Aorta (tissue), 5 donors: ENCODE measurements at places on chromosomes 2 and 18. TPM values are rescaled to one million over a fixed set of nuclear protein-coding genes. Genes with fewer than 3 reads are reported as not detected.

DNA sequence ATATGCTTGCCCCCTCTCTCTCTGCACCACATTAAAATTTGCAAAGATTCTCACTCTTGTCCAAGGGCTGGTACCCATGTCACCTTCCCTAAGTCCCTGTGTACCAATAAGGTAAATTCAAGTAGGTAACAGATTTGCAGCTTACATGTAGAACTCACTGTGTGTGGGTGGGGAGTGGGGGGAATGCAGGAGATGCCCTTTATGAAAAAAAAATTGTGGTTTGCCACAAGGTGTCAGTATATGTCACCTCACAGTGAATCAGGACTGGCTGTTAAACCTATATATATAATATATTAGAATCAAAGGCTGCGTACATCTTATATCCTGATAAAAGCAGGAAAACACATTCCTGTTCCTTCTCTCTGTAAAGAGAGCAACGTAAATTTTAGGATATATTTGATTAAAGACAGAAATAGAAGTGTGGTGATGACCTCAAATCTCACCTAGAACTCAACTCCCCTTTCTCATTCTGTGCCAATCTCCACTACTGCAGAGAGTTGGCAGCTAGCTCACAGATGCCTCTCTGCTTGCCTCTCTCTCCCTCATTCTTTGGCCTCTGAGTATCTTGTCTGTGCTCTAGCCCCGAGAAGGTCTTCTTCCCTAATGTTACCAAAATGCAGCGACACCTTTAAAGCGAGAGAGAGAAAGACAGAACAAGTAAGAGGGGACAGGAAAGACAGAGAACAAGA is 536 bp downstream of the XDH start:
- H3K4me3 ChIP-seq = no peak overlapping the region
- no peak overlapping the region for H3K27ac ChIP-seq
- H3K36me3 ChIP-seq = no peaks in the 10 kb centered on the region
- H3K4me1 ChIP-seq = no peaks in the 10 kb centered on the region
- DNase-seq = no peak

GRCh38 chr2:145379934-145380333 is 860.0 kb upstream of the ZEB2 start:
- H3K27me3 ChIP-seq = no peaks in the 10 kb centered on the region
- no peak overlapping the region for H3K27ac ChIP-seq
- no peaks in the 10 kb centered on the region for H3K36me3 ChIP-seq
- no peak overlapping the region for H3K4me3 ChIP-seq
- no peak for DNase-seq
- no peaks in the 10 kb centered on the region for H3K4me1 ChIP-seq

Gene ST8SIA5
- 0.08 TPM for polyA plus RNA-seq

Gene MYL1
- polyA plus RNA-seq = not detected

- no peak overlapping the region for H3K4me3 ChIP-seq
- no peaks in the 10 kb centered on the region for H3K36me3 ChIP-seq
- no peaks in the 10 kb centered on the region for H3K4me1 ChIP-seq
- H3K27ac ChIP-seq = no peak overlapping the region
Measured at GRCh38 chr18:38367473-38367872, 801.9 kb upstream of the CELF4 start.

Gene TET3
- polyA plus RNA-seq = 1.0 TPM

Gene REG3A
- polyA plus RNA-seq = 0.20 TPM

- no peak overlapping the region for H3K4me3 ChIP-seq
- no peak for DNase-seq
- H3K36me3 ChIP-seq = peaks cover 2% of the 10 kb centered on the region
- H3K27me3 ChIP-seq = no peaks in the 10 kb centered on the region
- H3K4me1 ChIP-seq = no peaks in the 10 kb centered on the region
Measured at GRCh38 chr2:183112577-183112976, 11.7 kb upstream of the NUP35 start.

Gene FAM124B
- not detected for polyA plus RNA-seq

DNA sequence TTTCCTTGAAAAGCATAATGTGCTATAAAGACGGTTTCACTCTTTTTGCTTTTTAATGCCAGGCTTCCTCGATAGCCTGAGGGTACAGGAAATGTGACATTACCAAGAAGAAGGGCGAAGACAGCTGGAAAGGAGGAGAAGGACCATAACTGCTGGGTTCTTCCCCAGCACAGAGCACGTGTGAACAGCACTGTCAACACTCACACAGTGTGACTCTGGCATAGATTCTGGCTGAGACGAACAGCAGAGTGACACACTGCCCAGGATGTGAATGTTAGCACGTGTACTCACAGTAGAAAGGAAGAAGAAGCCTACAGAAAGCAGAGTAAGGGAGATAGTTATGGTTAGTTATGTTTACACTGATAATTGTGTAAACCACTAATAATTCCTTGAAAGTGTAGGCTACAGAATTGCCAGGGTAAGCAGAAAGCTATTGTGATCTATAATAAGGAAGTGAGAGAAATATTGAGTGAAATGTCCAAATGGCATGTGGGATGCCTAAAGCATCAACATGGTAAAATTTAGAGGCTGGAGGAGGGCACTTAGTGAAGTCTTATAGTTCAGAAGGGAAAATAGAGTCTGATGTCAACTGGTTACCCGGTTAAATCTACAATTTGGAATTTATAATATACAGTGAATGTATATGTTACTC is 198.2 kb downstream of the DLGAP1 start:
- no peak overlapping the region for H3K4me3 ChIP-seq
- no peak for DNase-seq

Gene ABCB11
- polyA plus RNA-seq = 0.03 TPM

GRCh38 chr18:50638884-50639420 is 79.1 kb downstream of the MAPK4 start:
- H3K27me3 ChIP-seq = no peaks in the 10 kb centered on the region
- H3K36me3 ChIP-seq = no peaks in the 10 kb centered on the region
- DNase-seq = no peak
- peaks cover 2% of the 10 kb centered on the region for H3K4me1 ChIP-seq
- H3K27ac ChIP-seq = no peak overlapping the region

DNA sequence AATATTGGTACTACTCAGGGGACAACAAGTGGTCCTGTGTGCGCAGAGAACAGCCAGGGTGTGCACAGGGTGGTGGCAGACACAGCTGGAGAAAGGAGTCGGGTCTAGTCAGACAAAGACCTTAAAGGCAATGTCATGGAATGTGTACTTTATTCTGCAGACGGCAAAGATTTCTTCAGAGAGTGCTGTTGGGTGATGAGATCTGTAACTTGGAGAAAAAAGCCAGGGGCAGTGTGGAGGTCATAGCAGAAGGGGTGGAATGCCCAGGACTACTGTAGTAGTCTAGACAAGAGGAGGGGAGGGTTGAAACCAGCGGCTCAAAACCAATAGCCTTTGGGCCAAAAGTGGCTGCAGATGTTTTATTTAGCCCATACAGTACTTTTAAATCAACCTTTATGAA is 121.3 kb upstream of the ZFP36L2 start:
- H3K4me3 ChIP-seq = no peak overlapping the region
- no peak for DNase-seq
- H3K27ac ChIP-seq = peak overlapping the region; percentile 83
- no peaks in the 10 kb centered on the region for H3K36me3 ChIP-seq
- H3K27me3 ChIP-seq = no peaks in the 10 kb centered on the region

DNA sequence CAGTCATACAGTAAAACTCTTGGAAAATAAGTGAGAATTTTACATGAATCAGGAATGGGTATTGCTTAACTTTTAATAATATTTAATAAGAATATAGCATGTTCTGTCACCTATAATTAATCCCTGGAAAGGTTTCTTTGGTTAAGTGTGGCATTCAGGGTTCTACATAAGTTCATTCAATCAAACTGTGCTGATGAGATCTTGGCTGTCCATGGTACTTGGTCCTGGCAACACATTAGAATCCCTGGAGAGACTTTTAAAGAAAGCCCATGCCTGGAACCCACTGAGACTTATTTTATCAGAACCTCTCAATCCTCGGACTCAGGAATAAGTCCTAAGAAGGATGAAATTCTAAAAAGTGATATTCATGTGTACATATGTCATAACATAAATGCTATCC is 60.3 kb downstream of the CERKL start:
- no peaks in the 10 kb centered on the region for H3K4me1 ChIP-seq
- no peaks in the 10 kb centered on the region for H3K27me3 ChIP-seq
- H3K27ac ChIP-seq = no peak overlapping the region
- H3K36me3 ChIP-seq = no peaks in the 10 kb centered on the region
- no peak for DNase-seq

DNA sequence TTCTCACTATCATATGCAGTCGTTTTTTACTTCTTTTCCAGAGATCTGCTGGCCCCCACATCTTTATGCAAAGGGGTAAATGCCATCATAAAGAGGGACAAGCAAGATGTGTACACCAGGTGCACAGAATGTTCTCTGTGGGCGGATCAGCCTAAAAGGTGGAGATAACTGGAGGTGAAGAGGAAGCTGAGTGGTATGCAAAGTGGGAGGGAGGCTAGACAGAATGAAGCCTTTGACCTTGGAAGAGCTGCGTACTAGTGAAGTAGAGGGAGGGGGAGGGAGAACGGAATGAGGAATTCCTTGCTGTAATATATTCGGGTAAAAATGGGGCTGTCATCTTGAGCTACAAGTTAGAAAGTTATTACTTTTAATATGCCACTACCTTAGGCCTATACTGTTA is 287.5 kb upstream of the VRK2 start:
- H3K36me3 ChIP-seq = no peaks in the 10 kb centered on the region
- H3K27ac ChIP-seq = no peak overlapping the region
- DNase-seq = no peak
- H3K4me1 ChIP-seq = no peaks in the 10 kb centered on the region
- no peak overlapping the region for H3K4me3 ChIP-seq
- no peaks in the 10 kb centered on the region for H3K27me3 ChIP-seq

GRCh38 chr2:53230691-53231090 is 536.9 kb upstream of the CHAC2 start:
- no peaks in the 10 kb centered on the region for H3K4me1 ChIP-seq
- no peak overlapping the region for H3K27ac ChIP-seq
- no peaks in the 10 kb centered on the region for H3K27me3 ChIP-seq

DNA sequence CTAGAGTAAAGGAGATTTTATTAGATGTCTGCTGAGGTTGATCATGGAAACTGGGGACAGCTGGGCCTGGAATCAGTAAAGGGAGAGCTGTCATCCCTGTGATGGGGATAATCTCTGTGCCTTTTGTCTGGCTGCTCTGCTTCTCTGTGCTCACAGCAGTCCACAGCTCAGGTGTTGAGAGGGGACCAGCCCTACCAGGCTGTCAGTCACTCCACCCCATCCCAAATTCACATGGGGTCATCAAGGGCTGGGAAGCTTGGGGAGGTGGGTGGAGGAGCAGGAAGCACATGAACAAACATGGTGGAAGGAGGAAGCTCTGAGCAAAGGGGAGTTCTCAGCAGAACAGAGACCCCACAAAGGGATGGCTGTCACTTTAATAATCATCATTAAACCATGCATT is 13.7 kb upstream of the LRRFIP1 start:
- no peaks in the 10 kb centered on the region for H3K27me3 ChIP-seq
- H3K4me3 ChIP-seq = no peak overlapping the region
- no peak for DNase-seq
- peak overlapping the region; percentile 86 for H3K27ac ChIP-seq
- no peaks in the 10 kb centered on the region for H3K4me1 ChIP-seq
- H3K36me3 ChIP-seq = no peaks in the 10 kb centered on the region

DNA sequence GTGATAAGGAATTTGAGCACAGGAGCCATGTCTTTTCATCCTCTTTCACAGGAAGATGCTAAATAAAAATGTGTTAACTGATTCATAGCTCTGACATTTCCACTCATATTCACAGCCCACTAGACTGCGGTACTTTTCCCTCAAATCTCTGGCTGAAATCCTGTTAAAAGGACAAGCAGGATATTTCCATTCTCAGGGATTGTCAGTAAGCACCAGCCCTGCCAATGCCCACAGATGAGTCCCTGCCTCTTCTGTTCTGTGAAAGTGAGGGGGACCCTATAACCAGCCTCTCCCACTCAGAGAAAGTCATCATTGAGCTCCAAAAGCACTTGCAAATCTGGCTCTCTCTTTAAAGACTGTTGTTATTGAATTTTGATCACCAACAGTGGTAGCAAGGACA is 440.5 kb downstream of the SETBP1 start:
- H3K4me3 ChIP-seq = no peak overlapping the region
- no peak overlapping the region for H3K27ac ChIP-seq
- no peaks in the 10 kb centered on the region for H3K27me3 ChIP-seq
- no peaks in the 10 kb centered on the region for H3K36me3 ChIP-seq
- DNase-seq = no peak
